ENCODE measurements at places on chromosomes 6 and 20.

- DNase-seq: no peak
Measured at GRCh38 chr6:31171931-31172905, 1.7 kb upstream of the POU5F1 start.

GRCh38 chr6:11769244-11769643, 9.4 kb downstream of the ADTRP start:
- DNase-seq: no peak

DNA sequence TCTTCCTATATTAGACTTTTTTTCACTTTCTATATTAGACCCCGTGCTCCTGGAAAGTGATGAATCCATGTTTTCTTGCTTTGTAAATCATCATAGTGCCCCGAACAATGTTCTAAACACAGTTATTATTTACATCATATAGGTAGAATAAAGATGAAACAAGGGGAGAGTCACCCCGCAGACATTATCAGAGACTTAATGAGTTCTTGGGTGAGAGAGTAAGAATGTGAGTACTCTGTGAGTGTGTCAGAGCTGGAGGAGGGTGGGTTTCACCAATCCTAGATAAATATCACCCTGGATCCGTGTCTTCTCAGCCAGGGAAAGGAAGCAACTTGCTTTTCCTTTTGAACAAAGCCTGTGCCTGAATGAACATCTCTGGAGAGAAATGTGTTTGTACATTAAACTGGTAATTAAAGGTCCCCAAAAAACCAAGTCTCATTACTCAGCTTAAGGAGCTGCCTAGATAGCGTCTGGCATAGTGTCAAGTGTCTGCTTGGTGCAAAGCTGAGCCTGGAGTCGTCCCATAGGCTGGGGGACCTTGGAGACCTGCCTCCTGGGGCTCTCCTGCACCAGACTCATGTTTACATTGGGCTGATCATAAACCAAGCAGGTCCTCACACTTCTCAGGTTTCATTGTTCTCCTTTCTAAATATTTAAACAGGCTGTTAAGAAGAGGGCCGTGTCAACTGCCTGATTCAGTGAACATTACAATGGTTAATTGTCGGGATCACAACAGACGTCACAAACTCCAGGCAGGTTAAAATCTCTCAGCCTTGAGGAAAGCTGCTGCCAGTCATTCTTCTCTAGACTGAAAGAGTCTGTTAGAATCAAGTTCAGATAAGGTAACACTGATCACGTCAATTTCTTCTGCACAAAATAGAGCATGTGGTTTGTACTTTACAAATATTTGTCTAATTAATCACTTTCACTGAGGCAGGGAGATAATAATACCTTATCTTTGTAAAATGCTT, 179.7 kb upstream of the MYLIP start:
- no peak for DNase-seq

- no peak for DNase-seq
Measured at GRCh38 chr6:39310542-39310941, 3.7 kb downstream of the KCNK17 start.

GRCh38 chr6:13373488-13373886, 45.1 kb upstream of the TBC1D7 start:
- DNase-seq: no peak

DNA sequence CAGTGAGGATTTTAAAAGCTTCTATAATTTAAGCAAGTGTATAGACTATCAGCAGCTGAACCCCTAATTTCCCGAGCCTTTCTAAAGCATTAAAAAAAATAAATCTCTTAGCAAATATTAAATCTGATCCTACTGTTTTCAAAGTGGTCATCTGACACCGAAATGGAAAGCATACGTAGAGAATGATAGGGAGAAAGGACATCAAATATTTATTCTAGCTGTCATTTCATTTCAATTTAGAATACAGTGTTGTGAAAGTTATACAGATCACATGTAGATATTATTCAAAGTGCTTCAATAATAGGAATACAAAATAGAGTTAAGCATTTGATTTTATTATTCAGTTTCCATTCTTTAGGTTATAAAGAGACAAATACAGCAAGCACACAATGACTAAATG, 61.9 kb upstream of the PKIB start:
- no peak for DNase-seq

DNA sequence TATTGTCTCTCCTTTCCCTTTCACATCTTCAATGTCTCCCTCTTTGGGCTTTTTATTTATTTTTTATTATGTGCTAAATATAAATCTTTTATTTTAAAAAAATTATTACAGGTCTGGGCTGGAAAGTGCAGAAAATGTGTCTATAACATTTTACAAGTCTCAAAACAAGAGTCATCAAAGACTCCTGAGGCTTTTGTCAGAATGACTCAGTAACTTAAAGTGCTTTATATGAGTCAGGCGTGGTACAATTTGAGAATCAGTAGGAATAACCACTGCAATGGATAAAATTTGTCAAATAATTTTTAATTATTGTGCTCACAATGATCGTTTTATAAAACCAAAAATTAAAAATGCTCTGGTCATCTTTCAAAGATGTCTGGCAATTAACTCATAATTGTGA, 193.9 kb downstream of the MMUT start:
- no peak for DNase-seq

- no peak for DNase-seq
Measured at GRCh38 chr6:158867381-158868121, 48.4 kb upstream of the EZR start.

GRCh38 chr6:35725721-35726438, 11.0 kb upstream of the ARMC12 start:
- DNase-seq: no peak

GRCh38 chr6:27263886-27264285, 16.4 kb downstream of the PRSS16 start:
- no peak for DNase-seq

- no peak for DNase-seq
Measured at GRCh38 chr6:67009818-67010217, 1302.8 kb upstream of the EYS start.

DNA sequence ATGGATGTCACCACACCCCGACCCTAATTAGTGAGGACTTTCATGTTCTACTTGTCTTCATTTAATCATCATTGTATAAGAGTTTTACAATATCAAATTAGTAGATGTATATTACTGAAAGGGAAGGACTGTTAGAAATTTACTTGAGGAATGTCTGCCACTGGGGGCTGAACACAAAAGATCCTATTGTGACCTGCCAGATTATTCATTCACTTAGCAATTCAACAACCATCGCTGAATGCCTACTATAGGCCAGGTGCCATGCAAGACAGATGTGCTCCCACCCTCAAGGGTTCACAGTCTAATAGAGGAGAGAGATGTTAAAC, 8.0 kb upstream of the RBCK1 start:
- DNase-seq: no peak

DNA sequence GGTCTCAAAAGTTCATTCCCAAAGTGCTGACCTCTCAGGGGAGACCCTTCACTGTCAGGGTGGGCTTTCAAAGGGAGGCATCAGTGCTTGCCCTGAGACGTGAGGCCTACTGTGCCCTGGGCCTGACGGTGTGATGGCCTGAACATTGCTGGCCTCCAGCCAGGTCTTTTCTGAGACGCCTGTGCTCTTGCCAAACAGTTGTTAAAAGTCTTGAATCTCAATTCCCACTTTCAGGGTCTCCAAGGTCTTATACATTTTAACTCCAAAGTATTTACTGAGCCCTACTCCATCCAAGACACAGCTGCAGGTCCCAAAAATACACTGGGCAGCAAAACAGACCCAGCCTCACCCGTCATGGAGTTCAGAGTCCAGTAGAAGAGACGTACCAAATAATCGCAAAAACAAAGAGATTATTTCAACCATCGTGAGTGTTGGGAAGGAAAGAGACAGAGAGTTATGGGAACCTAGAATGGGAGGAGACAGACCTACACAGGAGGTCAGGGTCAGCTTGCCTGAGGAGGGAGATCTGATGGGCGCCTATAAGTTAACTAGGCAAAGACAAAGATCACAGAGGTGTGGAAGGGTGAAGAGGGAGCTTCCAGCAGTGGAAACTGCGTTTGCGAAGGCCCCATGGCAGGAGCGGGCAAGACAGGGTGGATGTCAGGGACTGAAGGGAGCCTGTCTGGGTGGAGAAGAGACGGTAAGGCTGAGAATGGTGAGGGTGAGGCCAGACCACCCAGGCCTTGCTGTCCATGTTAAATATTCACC, 446.3 kb downstream of the PREX1 start:
- DNase-seq: no peak

- no peak for DNase-seq
Measured at GRCh38 chr6:25971187-25971821, 8.7 kb downstream of the TRIM38 start.

GRCh38 chr20:25318471-25319240, 70.8 kb downstream of the PYGB start:
- DNase-seq: no peak

DNA sequence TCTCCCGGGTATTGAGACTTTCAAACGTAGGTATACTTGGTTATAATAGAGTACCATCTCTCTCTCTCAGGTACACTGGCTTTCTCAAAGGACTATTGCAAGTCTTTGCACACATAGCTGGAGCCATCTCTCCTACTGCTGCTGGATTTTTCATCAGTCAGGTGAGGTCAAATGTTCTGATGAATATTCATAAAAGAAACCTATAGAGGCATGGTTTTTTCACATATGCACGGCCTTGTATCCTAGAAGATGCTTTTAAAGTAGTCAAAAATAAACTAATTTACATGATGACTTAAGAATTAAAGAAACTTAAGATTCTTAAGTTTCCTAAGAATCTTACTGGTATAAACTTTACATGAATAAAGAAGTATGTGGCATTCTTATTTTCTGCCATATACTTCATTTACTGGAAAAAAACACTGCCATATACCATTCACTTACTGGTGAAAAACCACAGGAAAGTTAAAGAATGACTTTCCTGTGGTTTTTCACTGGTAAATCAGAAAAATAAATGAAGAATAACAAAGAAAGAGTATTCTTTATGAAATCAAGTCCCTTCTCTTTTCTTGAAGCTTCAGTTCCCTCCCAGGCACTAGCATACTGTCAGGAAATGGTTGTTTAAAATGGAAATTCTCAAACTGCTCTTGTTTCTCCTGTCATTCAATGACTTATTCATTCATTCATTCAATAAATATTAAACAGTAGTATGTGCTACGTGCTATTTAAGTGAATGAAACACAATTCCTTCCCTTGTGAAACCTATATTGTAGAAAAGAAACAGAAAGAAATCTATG, 23.5 kb downstream of the SLC17A4 start:
- DNase-seq: no peak

DNA sequence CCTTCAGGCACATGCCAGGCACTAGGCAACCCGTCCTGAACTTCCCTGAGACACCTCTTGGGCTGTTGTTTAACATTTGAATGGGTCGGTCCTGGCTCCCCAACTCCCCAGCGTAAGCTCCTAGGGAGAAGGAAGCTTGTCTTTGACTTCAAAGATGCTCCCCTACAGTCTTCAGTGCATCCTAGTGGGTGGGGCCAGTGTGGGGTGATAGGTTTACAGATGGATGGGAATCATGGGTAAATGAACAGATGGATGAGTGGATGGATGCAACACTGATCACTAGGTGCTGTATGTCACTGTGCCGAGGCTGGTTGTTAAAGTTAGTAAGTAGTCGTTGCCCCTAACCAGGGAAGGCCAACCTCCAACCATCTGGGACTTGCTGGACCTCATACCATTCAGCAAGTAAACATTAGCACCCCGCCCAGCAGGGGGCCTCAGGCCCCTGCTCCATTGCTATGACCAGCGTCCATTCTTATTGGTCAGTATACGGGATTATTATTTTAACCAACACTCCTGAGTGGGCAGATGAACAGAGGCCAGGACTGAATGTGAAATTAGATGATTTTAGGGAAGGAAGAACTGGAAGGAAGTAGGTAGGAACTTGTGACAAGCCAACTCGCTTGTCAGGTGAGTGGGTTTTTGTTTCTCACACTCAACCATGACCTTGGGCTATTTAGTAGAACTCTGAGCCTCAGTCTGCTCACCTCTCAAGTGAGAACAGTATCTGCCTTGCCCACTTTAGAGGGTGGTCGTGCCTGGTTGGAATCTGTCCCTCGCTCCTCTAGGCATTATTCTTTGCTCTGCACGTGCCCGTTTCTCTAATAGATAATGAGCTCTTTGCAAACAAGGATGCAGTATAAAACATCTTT, 82.9 kb upstream of the FOXP4 start:
- peak; percentile 59 for DNase-seq

GRCh38 chr6:89828988-89829471, 650 bp upstream of the CASP8AP2 start:
- DNase-seq: no peak

DNA sequence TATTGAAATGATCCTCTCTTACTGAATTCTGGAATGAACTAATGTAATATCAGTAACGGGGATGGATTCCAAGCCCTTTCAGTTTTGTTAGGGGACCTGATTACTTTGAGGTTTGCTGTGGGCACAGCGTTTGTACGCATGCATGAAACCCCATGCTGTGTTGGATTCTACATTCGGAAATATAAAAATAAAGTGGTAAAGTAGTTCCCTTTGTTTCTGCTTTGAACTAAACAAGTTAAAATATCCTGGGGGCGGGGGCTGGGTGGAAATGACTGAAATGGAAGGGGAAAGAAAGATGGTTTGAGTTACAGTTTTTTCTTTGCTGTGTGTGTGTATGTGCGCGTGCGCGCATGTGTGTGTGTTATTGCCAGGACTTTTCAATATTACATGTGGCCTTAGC, 196.5 kb upstream of the OPRM1 start:
- no peak for DNase-seq

GRCh38 chr6:8930009-8930408, 494.7 kb upstream of the SLC35B3 start:
- no peak for DNase-seq

- DNase-seq: no peak
Measured at GRCh38 chr6:105253787-105254186, 74.0 kb upstream of the POPDC3 start.

GRCh38 chr6:72911463-72912155, 289.7 kb downstream of the KCNQ5 start:
- no peak for DNase-seq
